Uterus (tissue), 4 donors: ENCODE measurements at places on chromosomes 11 and 22. TPM values are rescaled to one million over a fixed set of nuclear protein-coding genes. Genes with fewer than 3 reads are reported as not detected.

Gene BIK
- total RNA-seq, result 0.49 TPM

Gene OR2AG2
- not detected for total RNA-seq

Gene CD3D
- total RNA-seq, result not detected

Gene EEF1G
- total RNA-seq, result 1,308 TPM

Gene POU2AF2
- not detected for total RNA-seq

Gene BRSK2
- 2.2 TPM for total RNA-seq

Gene RTN4R
- total RNA-seq, result not detected

Gene RAG1
- total RNA-seq, result 0.26 TPM

Gene GGTLC3
- total RNA-seq, result not detected

Gene SPON1
- total RNA-seq, result 22.5 TPM

Gene SMTNL1
- not detected for total RNA-seq

Gene HBG1
- total RNA-seq, result 5.7 TPM

Gene OR51B5
- total RNA-seq, result 2.9 TPM

Gene CCDC15
- 1.5 TPM for total RNA-seq

Gene SIAE
- 7.5 TPM for total RNA-seq

Gene OR2AT4
- not detected for total RNA-seq
